ENCODE measurements at places on chromosomes 4 and X. TPM values are rescaled to one million over a fixed set of nuclear protein-coding genes. Genes with fewer than 3 reads are reported as not detected.

Gene GCNA
- 3.9 TPM for total RNA-seq

Gene SPANXD
- not detected for total RNA-seq

DNA sequence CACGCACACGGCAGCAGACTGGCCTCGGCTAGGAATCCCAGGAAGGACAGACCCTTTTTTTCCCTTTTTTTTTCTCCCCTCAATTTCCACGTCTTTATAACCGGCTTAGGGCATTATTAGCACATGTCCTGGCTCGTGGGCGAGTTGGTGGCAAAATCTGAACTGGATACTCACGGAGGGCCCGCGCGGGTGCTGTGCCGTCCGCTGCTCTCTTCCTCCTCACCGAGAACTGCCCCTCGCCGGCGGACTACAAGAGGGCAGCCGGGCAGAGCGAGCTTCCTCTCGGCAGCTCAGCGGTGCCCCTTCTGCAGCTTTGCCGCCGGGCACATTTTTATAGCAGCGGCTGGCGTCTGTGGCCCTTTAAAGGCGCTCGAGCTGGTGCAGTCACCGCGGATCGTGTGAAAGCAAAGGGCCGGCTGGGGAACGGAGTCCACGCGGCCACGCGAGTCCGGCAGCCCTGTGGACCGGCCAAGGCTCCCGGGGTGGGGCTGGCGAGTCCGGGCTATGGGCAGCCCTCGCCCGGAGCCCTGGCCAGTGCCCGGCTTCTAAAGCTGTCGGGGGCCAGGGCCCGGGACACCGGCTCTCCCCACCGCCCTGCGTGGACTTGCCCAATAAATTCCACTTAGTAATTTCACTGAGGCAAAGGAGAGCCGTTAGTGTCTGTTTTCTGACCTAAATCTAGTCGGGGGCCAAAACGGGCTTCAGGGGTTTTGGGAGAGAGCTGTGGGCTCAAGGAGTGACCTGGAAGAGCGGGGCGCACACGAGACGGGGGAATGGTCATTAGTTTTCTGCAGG lies 1.3 kb upstream of the CITED1 start:
- no peak for DNase-seq

DNA sequence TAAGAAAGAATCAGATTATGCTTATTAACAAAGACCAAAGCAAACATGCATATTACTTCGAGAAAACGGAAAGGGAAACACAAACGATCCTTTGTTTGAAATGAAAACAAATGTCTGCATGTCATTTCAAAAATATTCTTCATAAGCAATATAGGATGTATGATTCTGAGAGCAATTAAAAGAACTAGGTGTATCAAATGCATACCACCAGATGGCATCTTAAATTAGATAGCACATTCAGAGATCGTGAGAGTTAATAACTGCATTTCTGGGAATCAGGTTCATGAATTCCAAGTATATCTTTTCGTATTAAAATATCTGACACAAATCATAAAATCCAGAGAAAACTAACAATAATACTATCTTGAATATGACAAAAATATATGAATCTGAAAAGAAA lies 159.5 kb downstream of the PPP3CA start:
- DNase-seq, result no peak

GRCh38 chr4:8437281-8437680 lies 3.2 kb downstream of the ACOX3 start:
- no peak for DNase-seq

DNA sequence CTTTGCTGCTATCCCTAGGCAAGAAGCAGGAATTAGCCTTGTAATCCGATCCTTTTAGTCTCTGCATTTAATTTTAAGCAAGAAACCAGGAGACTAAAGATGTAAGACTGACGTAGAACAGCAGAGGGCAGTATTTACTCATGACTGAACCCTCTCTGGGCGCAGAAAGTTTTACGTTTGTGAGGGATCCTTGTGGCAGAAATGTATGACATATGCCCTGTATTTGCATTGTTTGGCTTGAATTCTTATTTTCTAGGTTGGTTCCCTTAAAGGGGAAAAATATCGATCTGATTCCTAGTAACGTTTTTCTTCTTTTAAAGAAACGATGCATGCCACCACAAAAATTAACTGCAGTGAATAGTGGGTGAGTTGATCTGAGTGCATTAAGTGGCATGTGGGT lies 1.3 kb upstream of the FAT4 start:
- DNase-seq, result peak; percentile 39

Gene ARX
- 5.8 TPM for total RNA-seq

GRCh38 chr4:48432017-48432416 lies 51.1 kb upstream of the SLC10A4 start:
- DNase-seq, result no peak

Gene ACE2
- total RNA-seq, result 0.09 TPM

Gene NCBP2L
- total RNA-seq, result not detected
